ENCODE measurements at places on chromosomes 11 and 22. TPM values are rescaled to one million over a fixed set of nuclear protein-coding genes. Genes with fewer than 3 reads are reported as not detected.

The PTH gene
- not detected for total RNA-seq

The INS gene
- total RNA-seq: not detected

The AIP gene
- 47.9 TPM for total RNA-seq

The TTLL12 gene
- total RNA-seq: 33.6 TPM

The RPS6KA4 gene
- 30.3 TPM for total RNA-seq

The TTC12 gene
- 6.3 TPM for total RNA-seq

The OR51E2 gene
- not detected for total RNA-seq

The PGA4 gene
- total RNA-seq: 119 TPM

- DNase-seq: peak; percentile 18
Measured at GRCh38 chr11:28420099-28420498, 311.9 kb downstream of the METTL15 start.

GRCh38 chr11:126423743-126424142 lies 68.3 kb downstream of the ST3GAL4 start:
- no peak for DNase-seq

GRCh38 chr11:69499918-69500284 lies 18.4 kb downstream of the LINC01488 start:
- DNase-seq: no peak

DNA sequence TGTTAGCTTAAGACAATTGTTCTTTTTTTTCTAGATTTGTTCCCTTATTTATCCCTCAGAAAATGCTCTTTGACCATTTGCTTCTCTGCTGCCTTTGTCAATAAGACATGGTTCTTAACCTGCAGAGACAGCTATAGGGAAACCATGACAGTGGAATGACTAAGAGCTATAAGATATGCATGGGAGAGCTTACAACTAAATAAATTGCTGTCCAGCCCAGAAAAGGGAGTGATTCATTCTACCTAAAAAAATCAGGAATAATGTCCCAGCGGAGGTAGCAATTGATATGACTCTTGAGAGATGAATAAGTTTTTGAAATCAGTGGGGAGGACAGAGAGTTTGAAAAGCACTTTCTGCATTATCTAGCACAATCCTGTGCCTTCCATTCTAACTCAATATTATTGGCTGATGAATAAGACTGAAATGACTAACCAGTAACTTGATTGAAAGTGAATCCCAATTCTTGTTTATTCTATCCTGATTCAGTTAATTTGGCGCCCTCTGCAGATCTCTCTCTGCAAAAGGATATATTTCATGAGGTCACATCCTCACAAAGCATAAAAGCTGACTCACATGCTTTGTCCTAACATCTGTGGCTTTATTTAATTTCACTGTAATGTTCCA lies 680.5 kb upstream of the API5 start:
- no peak for DNase-seq

GRCh38 chr22:50250555-50251476 lies at the start of gene HDAC10:
HDAC10 (minus strand) TSS chr22:50251265; CDS start chr22:50251032, 233 bp downstream.
- peak; percentile 72 for DNase-seq

GRCh38 chr22:24728790-24729637 lies 45.5 kb downstream of the PIWIL3 start:
- no peak for DNase-seq

DNA sequence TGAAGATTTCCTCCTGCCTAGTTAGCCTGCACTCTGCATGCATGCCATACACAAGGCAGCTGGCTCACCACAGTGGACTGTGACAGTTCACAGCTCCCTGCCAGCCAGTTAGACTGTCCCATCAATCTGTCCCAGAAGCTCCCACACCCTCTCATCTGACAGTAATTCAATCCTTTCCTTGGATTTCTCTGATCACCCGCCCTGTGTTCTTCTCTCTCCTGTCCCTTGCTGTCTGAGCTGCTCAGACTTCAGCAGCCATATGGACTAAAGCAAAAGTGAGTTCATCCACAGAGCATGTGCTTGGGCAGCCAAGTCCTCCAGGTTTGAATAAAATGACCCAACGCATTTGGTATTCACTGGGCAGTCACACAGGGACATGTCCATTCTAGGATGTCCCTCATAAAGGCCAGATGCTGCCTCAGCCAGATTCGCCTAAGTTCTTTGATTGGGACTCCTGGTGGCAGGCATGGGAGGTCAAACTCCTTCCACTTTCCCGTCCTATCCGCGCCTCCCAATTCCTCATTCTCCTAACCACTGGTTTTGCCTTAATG lies 54.5 kb upstream of the ZBTB44 start:
- peak; percentile 62 for DNase-seq

DNA sequence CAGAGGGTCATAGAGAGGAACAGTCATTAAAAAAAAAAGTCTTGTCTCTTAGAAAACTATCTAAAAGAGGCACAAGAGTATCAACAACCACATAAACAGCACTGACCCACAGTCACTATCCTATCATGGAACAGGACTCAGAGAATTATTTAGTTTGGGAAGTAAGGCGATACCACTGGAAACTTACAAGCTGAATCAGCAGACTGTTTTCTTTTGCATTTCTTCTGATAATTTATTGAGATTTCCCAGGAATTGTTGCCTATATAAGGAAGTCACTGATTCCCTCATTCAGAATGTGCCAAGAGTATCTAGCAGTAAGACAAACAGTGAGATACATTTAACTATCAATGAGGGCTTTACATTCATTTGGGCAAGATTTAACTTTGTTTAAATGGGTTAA lies 304.1 kb downstream of the GUCY1A2 start:
- no peak for DNase-seq

- DNase-seq: no peak
Measured at GRCh38 chr11:12426176-12426575, 48.8 kb downstream of the PARVA start.

DNA sequence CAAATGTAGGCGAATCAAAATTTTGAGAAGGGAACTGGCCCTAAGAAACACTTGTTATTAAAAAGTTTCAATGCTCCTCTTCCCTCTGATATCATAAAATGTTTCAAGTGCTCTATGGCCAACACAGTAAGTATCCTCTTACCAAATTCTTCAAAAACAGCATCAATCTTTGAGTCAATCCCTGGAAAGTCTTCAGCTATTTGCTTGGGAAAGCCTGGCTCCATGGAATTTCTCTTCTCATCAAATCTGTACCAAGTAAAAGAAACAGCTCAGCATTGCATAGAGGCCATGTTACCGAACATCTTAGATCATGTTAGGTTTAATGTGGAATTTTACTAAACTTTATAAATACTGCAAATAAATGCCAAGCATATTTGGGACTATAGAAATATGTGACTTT lies 6.3 kb downstream of the MMP3 start:
- no peak for DNase-seq

GRCh38 chr11:63767565-63768236 lies 874 bp downstream of the ZFTA start:
- DNase-seq: peak; percentile 75

- no peak for DNase-seq
Measured at GRCh38 chr11:47852053-47852452, 3.9 kb upstream of the NUP160 start.

GRCh38 chr22:46582281-46582933 lies 37.8 kb upstream of the GRAMD4 start:
- no peak for DNase-seq

- no peak for DNase-seq
Measured at GRCh38 chr11:70027451-70027850, 50.7 kb upstream of the ANO1 start.

GRCh38 chr11:76329983-76330382 lies 50.9 kb downstream of the THAP12 start:
- DNase-seq: no peak

DNA sequence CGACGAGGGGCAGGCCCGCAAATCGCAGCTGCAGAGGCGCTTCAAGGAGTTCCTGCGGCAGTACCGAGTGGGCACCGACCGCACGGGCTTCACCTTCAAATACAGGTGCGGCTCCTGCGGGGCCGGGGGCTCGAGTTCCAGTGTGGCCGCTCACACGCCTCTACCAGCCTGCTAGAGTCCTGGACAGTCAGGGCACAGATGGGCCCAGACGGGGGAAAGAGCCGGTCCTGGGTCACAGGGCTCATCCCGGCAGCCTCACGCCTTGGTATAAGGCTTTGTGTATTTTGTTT lies 506 bp downstream of the MCM5 start:
- DNase-seq: no peak

- no peak for DNase-seq
Measured at GRCh38 chr22:32341122-32341740, 16.4 kb upstream of the RFPL3 start.

DNA sequence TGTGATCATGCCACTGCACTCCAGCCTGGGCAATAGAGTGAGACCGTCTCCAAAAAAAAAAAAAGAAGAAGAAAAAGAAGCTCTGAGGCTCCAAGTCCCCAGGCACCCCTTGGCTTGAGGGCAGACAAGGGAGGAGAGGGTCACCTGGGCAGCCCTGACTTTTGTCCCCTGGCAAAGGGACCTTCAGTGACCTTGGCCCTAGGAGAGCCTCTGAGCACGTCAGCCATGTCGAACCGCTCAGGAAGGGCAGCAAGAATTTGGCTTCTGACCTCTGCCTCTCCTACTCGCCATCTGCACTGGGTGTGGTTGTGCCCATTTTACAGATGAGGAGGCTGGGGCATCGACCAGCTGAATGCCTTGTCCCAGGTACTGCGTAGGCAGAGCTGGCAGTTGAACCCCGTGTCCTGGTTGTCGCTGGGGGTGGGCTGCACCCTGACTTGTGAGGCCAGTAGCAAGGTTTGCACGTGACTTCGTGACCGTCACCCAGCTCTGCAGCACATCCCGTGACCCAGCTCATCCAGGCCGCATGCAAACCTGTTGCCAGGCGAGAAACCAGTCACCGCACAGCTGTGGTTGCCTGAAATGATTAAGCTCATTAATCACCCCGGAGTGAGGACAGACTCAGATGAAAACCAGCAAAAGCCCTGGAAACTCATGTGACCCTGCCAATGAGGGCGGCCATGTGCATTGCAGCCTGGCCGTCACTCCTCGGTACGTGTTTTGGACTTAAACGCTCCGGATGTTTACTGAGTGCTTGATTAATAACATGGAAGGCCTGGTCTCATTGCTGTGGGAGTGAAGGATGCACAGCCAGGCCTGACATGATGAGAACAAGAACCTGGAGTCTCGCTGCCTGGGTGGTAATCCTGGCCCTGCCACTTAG lies 47.7 kb upstream of the PPP6R3 start:
- peak; percentile 96 for DNase-seq

DNA sequence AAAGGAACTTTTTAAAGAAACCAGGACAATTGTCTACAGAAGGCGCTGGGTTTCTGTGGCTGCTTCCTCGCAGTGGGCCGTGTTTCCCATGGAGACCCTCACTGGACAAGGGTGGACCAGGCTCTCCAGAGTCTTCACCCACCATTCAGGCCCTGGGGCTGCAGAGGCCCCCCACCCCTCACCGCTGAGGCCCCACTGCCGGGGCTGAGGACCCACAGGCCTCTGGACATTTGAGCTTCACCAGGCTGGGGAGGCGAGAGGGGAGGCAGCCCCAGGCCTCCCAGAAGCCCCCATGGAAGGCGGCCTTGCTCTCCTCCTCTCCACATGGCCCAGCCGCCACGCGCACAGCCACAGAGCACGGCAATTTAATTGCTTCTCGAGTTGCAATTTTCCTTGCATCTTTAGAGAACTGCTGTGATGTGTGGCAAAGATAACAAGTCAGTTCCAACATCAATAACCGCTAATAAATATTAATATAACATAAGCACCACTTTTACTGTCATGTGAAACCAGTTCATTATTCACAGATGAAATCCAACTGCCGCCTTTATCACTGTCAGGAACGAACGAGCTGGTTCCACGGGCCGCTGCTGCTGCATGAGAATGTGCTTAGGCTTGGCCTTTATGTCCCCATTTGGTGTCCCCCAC lies 81.0 kb downstream of the PHF21B start:
- no peak for DNase-seq
